Aorta (tissue), 5 donors: ENCODE measurements at places on chromosomes 5 and 9. TPM values are rescaled to one million over a fixed set of nuclear protein-coding genes. Genes with fewer than 3 reads are reported as not detected.
A peak's percentile ranks its signal among the peaks of the same experiment; 100 is the strongest.

- no peaks in the 10 kb centered on the region for H3K4me1 ChIP-seq
- H3K36me3 ChIP-seq = no peaks in the 10 kb centered on the region
- no peak for DNase-seq
- H3K4me3 ChIP-seq = no peak overlapping the region
- H3K27ac ChIP-seq = no peak overlapping the region
Measured at GRCh38 chr5:110351430-110351829, 375.0 kb downstream of the TMEM232 start.

DNA sequence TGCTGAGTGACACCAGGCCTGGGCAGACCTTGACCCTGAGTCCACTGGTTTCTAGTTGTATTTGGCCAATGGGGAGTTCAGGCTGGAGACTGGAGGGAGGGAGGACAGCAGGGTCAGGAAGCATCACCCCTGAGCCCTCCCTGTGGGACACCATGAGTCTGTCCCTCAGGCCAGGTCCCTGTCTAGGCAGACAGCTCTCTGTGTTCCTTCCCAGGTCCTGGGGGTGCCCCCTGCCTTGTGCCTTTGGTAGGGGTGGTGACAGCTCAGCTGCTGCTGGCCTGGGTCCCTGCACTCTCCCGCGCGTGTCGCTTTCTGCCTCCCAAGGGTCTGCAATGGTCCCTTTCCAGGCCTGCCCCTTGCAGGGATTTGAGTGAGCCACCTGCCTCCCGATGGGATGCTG, 125.5 kb downstream of the OLFM1 start:
- H3K4me1 ChIP-seq = no peaks in the 10 kb centered on the region
- no peaks in the 10 kb centered on the region for H3K27me3 ChIP-seq
- H3K4me3 ChIP-seq = no peak overlapping the region
- peak; percentile 29 for DNase-seq
- H3K27ac ChIP-seq = no peak overlapping the region

GRCh38 chr5:77425420-77425819, 66.7 kb downstream of the WDR41 start:
- peak overlapping the region; percentile 44 for H3K27ac ChIP-seq
- peaks cover 17% of the 10 kb centered on the region for H3K4me1 ChIP-seq
- H3K27me3 ChIP-seq = no peaks in the 10 kb centered on the region
- peaks cover 2% of the 10 kb centered on the region for H3K36me3 ChIP-seq
- no peak overlapping the region for H3K4me3 ChIP-seq

GRCh38 chr5:126339215-126339805, 83.9 kb upstream of the GRAMD2B start:
- H3K27ac ChIP-seq = no peak overlapping the region
- no peaks in the 10 kb centered on the region for H3K27me3 ChIP-seq
- no peaks in the 10 kb centered on the region for H3K4me1 ChIP-seq
- no peak overlapping the region for H3K4me3 ChIP-seq

- peak; percentile 23 for DNase-seq
- H3K4me3 ChIP-seq = no peak overlapping the region
- no peaks in the 10 kb centered on the region for H3K27me3 ChIP-seq
- H3K36me3 ChIP-seq = no peaks in the 10 kb centered on the region
- H3K4me1 ChIP-seq = no peaks in the 10 kb centered on the region
- H3K27ac ChIP-seq = no peak overlapping the region
Measured at GRCh38 chr9:128715436-128715750, 8.5 kb downstream of the ZDHHC12 start.

GRCh38 chr5:176679365-176680225, 32.3 kb downstream of the TSPAN17 start:
- no peak overlapping the region for H3K4me3 ChIP-seq

DNA sequence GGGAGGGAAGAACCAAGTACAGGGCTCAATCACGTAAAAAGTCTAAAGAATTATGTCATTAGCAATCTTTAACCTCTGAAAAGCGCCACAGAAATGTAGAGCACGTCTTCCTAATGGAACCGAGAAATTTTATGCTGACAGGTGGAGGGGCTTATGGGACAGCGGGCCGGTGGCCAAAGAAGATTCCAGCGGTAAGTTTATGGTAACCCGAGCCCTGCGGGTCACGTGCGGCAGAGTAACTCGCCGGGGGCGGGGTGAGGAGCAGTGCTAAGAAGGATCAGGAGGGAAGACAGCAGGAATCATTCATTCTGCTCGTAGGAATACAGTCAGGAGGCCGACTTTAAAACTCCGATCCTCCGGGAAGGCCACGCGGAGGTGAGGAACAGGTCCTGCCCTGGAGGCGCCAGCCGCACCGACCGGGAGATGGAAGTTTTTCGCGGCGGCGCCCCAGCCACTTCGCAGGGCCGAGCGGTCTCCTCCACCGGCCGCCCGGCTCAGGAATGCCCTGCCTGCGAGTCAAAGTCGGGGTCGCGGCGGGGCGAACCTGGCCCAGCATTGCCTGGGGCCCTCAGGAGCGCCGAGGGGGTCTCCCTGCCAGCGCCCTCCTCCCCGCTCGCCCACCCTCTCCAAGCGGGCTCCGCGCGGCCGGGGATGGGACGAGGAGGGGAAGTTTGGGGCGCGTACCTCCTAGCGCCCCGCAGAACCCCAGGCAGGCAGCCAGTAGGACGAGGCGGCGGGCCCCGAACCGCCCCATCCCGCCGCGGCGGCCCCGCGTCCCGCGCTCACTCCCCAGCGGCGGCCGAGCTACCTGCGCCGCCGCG, 101.8 kb downstream of the ESM1 start:
- no peaks in the 10 kb centered on the region for H3K27me3 ChIP-seq
- DNase-seq = peak; percentile 86
- H3K36me3 ChIP-seq = no peaks in the 10 kb centered on the region
- H3K4me3 ChIP-seq = peak overlapping the region; percentile 46
- no peaks in the 10 kb centered on the region for H3K4me1 ChIP-seq

- H3K27ac ChIP-seq = no peak overlapping the region
- DNase-seq = no peak
Measured at GRCh38 chr9:107603281-107603680, 113.7 kb upstream of the KLF4 start.

DNA sequence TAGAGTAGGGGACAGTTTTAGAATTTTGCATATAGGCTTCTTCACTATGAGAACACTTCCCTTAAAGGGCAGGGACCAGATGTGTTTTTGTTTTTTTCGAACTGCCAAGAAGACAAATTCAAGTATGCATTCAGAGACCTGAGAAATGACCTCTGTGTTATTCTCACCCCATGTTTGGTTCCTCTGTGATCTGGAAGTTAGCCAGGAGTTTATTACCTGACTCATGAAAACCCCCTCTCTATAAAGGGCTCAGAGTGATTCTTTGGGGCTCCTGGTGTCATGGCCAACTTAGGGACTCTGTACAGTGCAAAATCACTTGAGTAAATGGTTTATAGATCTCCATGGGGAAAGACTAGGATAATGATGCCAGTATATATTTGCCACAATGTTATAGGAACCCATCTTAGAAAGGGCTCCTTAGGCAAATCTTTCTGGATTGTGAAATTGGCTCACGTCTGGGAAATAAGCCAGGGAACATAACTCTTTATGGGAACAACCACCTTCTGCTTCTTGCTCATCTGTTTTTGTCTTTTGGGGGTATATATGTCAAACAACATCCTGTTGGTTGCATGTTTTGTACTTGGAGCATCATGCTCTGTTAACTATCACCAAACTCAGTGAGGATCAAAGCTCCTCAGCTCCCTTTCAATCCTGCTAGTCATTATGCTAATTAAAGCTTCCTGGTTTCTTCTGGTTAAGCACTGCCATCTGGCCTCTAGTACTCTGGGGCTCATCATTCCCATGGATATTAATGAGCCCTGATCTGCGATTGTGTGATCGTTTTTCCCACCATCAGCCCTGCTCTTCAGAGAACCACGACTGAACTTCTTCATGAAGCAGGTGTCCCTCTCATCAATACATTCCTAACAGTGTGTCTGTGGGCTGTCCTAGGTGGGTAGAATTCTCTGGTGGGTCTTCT, 173.4 kb upstream of the CDH12 start:
- H3K4me3 ChIP-seq = no peak overlapping the region
- no peak overlapping the region for H3K27ac ChIP-seq
- no peaks in the 10 kb centered on the region for H3K36me3 ChIP-seq
- no peaks in the 10 kb centered on the region for H3K27me3 ChIP-seq

DNA sequence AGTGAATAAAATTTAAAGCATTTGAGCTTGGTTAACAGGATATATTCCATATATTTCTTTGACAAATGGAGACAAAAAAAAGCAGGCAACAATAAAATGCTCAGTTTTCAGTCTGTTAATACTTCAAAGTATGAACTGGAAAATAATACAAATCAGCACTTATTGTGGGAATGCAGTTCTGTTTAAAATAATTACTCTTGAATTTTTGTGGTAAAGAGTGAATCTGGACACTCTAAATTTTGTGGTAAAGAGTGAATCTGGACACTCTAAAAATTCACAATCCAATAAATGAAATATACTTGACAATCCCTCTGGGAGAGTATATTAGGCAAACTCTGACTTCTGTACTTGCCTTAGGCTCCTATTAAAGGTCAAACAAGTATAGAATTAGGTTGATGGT, 141.9 kb upstream of the RASA1 start:
- no peak overlapping the region for H3K27ac ChIP-seq
- no peak overlapping the region for H3K4me3 ChIP-seq
- H3K4me1 ChIP-seq = peaks cover 4% of the 10 kb centered on the region
- H3K36me3 ChIP-seq = no peaks in the 10 kb centered on the region
- DNase-seq = no peak
- H3K27me3 ChIP-seq = no peaks in the 10 kb centered on the region

GRCh38 chr9:90807006-90807405, 5.4 kb downstream of the SYK start:
- no peaks in the 10 kb centered on the region for H3K36me3 ChIP-seq
- no peak overlapping the region for H3K27ac ChIP-seq
- no peak overlapping the region for H3K4me3 ChIP-seq
- no peaks in the 10 kb centered on the region for H3K4me1 ChIP-seq

DNA sequence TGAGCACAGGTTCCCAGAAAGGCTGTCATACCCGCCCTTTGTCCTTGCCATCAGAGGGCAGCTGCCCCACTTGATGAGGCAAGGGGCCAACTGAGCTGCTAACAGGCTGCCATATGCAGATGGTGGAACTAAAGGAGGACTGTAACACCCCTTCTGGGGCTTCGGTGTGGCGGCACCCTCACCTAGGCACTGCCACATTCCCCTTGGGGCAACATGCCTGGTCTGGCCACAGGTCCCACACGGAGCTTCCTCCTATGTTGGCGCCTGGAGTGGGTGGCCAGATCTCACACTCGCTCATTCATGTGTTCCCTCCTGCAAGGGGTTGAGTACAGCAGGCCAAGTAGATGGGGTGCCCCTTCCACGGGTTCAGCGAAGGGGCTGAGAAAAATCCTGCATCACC, 777.4 kb upstream of the CHD1 start:
- no peaks in the 10 kb centered on the region for H3K27me3 ChIP-seq
- no peaks in the 10 kb centered on the region for H3K4me1 ChIP-seq
- H3K27ac ChIP-seq = no peak overlapping the region
- no peak for DNase-seq

DNA sequence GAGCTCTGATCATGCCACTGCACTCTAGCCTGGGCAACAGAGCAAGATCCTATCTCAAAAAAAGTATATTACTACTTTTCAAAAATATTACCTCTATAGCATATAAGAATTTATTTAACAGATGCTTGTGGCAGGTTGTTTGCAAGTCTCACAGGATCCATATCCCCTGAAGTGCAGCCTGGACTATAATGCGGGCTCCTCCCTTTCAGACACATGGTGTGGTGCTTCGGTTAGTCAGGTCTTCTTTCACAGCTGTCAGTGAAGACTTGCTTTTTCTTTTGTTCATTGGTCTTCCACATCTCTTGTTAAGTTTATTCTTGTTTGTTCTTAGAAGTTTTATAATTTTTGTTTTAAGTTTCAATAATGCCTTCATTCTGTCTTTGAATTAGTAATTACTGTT, 9.4 kb upstream of the HRCT1 start:
- H3K27ac ChIP-seq = no peak overlapping the region
- H3K36me3 ChIP-seq = no peaks in the 10 kb centered on the region
- H3K4me3 ChIP-seq = no peak overlapping the region
- no peak for DNase-seq

DNA sequence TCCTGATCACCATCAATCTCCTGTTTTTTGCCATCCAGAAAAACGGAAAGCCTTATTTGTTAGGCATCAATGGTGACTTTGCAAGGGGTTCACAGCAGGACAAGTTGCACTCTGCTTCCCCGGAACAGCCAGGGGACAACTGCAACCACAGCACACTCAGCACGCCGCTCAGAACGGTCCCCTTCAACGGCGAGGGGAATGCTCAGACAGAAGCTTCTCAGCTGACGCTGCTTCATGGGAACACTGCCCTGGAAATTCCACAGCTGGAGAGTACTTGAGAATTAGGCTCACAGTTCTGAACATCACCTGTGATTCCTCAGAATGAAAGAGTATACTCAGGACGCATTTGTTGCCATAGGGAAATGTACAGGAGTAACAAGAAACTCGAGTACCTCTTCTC, 40.1 kb upstream of the PLPP6 start:
- H3K27ac ChIP-seq = no peak overlapping the region
- H3K27me3 ChIP-seq = no peaks in the 10 kb centered on the region
- H3K4me1 ChIP-seq = no peaks in the 10 kb centered on the region
- H3K4me3 ChIP-seq = no peak overlapping the region

GRCh38 chr5:78964889-78965288, 20.2 kb downstream of the ARSB start:
- no peak overlapping the region for H3K27ac ChIP-seq
- no peaks in the 10 kb centered on the region for H3K36me3 ChIP-seq
- H3K27me3 ChIP-seq = no peaks in the 10 kb centered on the region

GRCh38 chr5:110049816-110050215, 360.1 kb downstream of the MAN2A1 start:
- no peak for DNase-seq
- no peaks in the 10 kb centered on the region for H3K27me3 ChIP-seq
- no peaks in the 10 kb centered on the region for H3K36me3 ChIP-seq
- peaks cover 2% of the 10 kb centered on the region for H3K4me1 ChIP-seq
- H3K4me3 ChIP-seq = no peak overlapping the region

DNA sequence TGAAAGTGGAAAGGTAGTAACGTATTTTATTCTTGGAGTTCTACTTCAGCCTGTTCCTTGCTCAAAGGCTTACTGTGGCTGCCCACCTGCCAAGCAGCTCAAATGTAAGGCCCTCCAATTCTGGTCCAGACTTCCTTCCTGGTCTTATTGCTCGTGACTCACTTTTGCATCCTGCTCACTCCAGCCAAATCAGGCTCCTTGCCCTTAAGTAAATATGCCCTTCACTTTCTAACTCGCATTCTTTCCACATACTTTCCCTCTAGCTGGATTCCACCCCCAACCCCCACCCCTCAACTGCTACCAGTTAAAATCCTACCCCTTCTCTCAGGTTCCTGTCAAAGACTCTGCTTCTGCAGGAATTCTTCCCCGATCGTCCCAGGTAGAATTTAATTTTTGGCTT, 96.6 kb downstream of the GALNT10 start:
- DNase-seq = peak; percentile 49
- no peak overlapping the region for H3K4me3 ChIP-seq
- H3K36me3 ChIP-seq = no peaks in the 10 kb centered on the region

- H3K27me3 ChIP-seq = peaks cover 2% of the 10 kb centered on the region
- no peak overlapping the region for H3K27ac ChIP-seq
- no peak for DNase-seq
- H3K4me1 ChIP-seq = no peaks in the 10 kb centered on the region
Measured at GRCh38 chr5:73373814-73374510, 74.6 kb downstream of the FOXD1 start.

The PDE6A gene
- total RNA-seq = not detected

The ACTBL2 gene
- total RNA-seq = not detected

The FOXI1 gene
- not detected for total RNA-seq

The IL33 gene
- 68.2 TPM for total RNA-seq

The IFNB1 gene
- not detected for total RNA-seq

The PCDHGB3 gene
- total RNA-seq = 7.4 TPM

The HRH2 gene
- total RNA-seq = 15.3 TPM

The PCDHA1 gene
- not detected for total RNA-seq

The BRD3OS gene
- 8.3 TPM for total RNA-seq

The FAM120AOS gene
- total RNA-seq = 40.1 TPM

The MYMK gene
- total RNA-seq = not detected

The SPATA31D1 gene
- total RNA-seq = not detected
